ENCODE measurements at places on chromosomes 16 and 17.

DNA sequence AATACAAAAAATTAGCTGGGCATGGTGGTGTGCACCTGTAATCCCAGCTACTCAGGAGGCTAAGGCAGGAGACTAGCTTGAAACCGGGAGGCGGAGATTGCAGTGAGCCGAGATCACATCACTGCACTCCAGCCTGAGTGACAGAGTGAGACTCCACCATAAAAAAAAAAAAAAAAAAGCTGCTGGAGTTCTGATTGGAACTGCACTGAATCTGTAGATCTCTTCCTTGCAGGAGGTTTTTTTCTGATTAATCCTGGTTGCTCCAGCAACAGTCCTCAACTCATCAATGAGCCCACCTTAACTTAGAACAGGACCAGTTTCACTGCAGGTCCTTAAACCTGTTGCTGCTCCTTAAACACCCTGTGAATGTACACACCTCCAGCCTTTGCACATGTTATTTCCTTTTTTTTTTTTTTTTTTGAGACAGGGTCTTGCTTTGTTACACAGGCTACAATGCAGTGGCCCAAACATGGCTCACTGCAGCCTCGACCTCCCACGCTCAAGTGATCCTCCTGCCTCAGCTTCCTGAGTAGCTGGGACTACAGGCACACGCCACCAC is 1.6 kb upstream of the ODAD4 start:
- no peak for DNase-seq

DNA sequence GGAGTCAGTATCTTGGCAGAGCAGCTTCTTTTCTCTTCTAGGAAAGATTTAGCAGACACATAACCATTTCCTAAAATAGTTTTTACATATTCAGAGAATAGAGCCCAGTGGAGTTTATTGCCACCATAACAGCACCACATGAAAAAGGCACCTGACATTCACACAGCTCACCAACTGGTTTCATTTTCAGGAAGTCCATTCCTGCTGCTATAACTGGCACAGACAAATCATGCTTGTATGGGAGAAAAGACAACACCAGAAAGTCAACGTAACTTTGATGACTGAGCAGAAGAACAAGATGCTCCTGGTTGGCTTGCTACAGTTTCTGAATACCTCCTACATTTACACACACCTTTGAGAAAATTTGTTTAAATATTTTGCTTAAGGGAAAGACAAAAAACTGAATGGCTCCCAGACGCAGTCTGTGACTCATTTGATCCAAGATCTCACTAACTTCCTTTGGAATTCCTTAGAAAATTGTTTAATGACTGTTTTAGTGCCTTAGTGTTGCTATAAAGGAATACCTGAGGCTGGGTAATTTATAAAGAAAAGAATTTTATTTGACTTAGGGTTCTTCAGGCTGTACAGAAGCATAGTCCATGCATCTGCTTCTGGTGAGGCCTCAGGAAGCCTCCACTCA is 1380.6 kb downstream of the CDH8 start:
- no peak for DNase-seq

DNA sequence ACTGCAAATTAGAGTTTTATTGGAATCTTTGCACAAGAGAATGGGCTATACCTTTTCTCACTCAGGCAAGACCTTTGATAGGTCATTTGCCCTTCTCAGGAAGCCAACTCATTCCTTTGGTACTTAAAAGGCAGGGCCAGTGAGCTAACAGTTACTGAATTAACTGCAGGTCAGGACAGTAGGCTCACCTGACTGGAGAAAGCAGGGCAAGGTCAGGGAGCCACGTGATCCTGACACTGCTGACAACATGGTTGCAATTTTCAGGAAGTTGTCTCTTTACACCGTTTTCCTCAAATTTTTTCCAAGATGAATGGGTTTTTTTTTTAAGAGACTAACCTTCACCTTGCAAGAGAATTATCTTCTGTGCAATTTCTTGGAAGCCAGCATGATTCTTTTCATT is 21.1 kb downstream of the CPSF4L start:
- DNase-seq: no peak

DNA sequence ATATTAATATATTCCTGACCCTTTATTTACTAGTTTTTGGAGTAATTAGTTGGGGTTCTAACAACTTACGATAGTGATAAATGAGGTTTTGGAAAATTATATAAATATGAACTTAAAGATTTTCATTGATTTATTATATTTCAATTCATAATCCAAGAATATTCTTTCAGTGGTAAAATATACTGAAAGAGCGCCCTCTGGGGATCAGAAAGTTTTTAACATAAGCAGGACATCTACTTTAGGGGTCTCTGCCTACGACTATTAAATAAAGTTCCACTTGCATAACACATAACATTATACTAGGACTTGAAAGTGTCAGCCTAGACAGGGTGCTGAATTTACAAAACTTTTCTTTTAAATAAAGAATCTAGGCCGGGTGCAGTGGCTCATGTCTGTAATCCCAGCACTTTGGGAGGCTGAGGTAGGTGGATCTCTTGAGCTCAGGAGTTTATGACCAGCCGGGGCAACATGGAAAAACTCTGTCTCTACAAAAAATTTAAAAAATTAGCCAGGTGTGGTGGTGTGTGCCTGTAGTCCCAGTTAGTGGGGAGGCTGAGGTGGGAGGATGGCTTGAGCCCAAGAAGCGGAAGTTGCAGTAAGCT is 15.6 kb downstream of the RFWD3 start:
- DNase-seq: no peak

DNA sequence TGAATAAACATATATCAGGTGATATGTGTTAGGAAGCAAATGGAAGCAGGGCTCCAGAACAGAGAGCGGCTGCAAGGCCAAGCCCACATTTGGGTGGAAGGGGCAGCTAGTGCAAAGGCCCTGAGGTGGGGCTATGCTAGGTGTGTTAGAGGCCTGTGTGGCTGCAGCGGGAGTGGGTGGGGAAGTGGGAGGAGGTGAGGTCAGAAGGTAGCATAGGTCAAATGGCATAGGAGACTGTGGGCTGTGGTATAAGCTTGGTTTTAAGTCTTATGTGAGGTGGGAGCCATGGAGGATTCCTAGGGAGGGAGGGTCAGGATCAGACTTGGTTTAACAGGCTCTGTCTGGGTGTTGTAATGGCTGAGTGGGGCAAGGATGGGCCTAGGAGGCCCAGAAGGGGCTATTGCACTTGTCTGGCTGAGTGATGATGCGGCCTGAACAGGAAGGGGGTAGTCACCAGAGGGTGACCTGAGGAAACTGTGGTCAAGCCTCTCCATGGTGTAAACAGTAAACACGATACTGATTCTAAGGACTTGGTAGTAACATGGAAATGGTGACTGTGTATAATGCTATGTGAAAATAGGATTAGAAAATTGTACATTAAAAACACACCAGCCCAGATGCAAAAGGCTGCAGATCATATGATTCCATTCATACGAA is 31.1 kb downstream of the RAI1 start:
- DNase-seq: peak; percentile 47

- DNase-seq: peak; percentile 26
Measured at GRCh38 chr17:10226930-10227695, 28.7 kb upstream of the GAS7 start.

GRCh38 chr17:73100363-73100762 is 7.9 kb upstream of the SLC39A11 start:
- peak; percentile 3 for DNase-seq

GRCh38 chr17:72567774-72568173 is 447.0 kb downstream of the SOX9 start:
- DNase-seq: no peak

- DNase-seq: no peak
Measured at GRCh38 chr17:48925991-48926342, 17.8 kb downstream of the UBE2Z start.

DNA sequence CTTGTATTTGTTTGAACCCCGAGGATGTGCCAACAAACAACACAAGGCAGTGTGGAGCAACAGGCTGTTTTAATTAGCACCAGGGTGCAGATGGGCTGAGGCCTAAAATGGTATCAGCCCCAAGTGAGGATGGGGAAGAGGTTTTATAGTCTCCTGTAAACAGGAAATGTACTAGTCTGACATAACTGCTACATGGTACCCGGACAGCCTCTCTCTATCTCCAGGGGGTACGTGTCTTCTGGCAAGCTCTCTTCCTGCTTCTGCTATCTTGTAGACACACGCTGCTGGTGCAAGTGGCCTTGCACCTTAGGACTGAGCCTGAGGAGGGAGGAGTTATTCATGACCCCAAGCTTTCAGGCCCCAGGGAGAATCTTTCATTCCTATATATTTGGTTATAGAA is 2451.0 kb downstream of the TP53TG3F start:
- no peak for DNase-seq

GRCh38 chr16:15811481-15812400 is 45.1 kb downstream of the MYH11 start:
- no peak for DNase-seq

- DNase-seq: peak; percentile 35
Measured at GRCh38 chr16:89122322-89122851, 28.7 kb downstream of the ACSF3 start.

DNA sequence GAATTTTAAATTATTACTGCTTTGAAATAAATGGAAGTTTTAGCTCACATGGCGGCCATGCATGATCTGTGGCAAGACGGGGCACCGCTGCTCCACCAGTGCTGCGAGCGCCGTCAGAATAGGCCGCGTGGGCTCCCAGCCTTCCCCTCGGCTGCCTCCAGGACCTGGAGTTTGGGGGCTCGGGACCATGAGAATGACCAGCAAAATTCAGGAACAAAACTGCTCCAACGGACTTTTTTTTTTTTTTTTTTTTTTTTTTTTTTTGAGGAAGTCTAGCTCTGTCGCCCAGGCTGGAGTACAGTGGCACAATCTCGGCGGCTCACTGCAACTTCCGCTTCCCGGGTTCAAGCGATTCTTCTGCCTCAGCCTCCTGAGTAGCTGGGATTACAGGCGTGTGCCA is 38.3 kb upstream of the AKAP1 start:
- no peak for DNase-seq

DNA sequence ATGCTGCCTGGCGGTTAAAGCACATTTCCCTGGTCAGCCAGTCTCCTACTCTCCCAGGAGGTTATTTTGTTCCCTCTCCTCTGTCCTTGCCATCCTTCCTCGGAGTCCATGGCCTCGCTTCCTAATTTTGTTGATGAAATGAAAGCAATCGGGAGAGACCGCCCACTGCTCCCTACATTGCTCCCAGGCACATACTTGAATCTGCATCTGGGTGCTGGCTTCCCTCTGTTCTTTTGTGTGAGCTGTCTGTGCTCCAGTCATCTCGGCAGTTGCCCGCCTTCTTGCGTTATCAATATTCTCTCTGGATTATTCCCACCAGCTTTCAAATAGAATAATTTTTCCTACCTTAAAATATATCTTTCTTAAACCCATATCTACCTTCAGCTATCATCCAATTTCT is 11.1 kb downstream of the KRT23 start:
- DNase-seq: no peak

GRCh38 chr16:66562986-66563385 is 3.3 kb upstream of the CMTM1 start:
- no peak for DNase-seq
